ENCODE measurements at places on chromosomes 1 and 21.

DNA sequence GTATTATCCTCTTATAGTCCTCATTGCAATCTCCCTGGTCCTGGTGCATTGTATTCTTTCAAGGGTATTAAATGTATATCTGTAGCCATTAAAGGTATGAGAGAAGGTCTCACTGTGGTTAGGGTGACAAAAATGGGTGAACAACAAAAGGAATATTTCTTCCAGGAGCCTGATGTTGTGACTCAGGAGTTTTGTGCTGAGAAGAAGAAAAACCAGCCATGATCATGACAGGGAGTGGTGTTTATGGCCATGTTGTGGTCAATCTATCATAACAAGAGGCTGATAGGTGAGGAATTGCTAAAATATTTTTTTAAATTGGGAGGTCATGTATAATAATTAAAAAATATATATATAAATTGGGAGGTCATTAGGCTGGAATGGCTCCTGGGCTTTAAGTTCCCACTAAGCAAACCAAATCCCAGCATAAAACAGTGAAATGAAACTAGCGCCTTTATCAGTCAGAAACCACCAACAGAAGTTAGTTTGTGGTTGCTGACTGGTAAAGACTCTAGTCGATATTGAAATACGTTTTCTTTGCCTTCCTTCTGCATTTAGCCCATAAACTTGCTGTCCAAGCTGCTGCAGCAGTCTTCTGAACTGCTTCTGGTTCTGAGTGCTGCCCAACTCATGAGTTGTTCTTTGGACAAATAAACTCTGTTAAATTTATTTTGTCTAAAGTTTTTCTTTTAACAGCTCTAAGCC lies 60.3 kb downstream of the TBX19 start:
- no peak for DNase-seq

DNA sequence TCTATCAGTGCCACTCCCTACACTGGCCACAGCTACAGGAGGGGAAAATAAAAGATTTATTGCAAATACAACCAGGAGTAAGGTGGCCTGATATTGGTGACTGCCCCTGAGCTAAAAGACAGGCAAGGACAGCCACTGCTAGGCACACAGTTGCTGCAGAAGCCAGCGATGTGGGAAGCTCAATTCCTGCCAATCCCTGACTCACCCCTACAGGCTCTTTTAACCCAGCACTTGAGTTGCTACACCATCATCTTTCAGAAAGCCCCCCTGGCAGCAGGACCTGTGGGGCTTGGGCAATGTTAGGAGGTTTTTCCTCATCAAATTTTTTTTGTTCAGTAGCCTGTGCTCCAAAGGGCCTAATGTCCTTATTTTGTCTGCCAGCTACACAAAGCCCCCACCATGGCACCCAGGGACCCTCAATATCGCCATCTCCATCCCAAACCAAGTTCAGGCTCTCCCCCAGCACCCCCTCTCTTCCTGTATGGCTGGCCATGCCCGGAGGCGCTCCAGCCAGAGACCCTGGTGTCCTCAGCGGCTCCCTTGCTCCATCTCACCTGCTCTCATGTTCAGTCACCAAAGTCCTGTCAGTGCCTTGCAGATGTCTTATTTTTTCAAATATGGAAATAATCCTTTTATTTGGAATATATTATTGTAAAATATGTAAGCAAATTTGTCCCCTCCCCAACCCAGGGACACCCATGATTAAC lies 13.4 kb downstream of the CLEC20A start:
- DNase-seq, result no peak

DNA sequence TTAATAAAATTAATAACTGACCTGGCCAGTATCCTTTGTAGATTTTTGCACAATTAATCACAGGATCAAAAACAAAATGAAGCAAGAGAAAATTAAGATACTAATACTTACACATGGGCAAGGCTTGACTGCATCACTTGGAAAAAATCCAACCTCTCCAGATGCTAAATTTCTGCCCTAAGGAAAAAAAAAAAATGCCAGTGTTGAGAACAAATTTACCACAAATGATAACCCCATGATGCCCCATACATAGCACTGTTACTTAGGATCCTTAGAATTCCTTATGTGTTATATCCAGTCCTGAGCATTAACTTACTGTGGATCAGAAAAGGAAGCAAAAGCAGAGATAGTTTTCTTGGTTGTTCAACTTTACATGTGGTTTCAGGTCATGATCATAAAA lies 347.5 kb downstream of the VAV3 start:
- DNase-seq, result no peak

GRCh38 chr1:60870269-60870865 lies 212.0 kb upstream of the NFIA start:
- DNase-seq, result no peak

- DNase-seq, result no peak
Measured at GRCh38 chr1:231612393-231613089, 14.0 kb upstream of the DISC1 start.

- DNase-seq, result no peak
Measured at GRCh38 chr1:20198918-20199317, 12.6 kb upstream of the PLA2G2C start.

- no peak for DNase-seq
Measured at GRCh38 chr1:23152966-23153684, 15.5 kb downstream of the LUZP1 start.

GRCh38 chr1:51726544-51727225 lies 109.8 kb downstream of the OSBPL9 start:
- DNase-seq, result no peak

DNA sequence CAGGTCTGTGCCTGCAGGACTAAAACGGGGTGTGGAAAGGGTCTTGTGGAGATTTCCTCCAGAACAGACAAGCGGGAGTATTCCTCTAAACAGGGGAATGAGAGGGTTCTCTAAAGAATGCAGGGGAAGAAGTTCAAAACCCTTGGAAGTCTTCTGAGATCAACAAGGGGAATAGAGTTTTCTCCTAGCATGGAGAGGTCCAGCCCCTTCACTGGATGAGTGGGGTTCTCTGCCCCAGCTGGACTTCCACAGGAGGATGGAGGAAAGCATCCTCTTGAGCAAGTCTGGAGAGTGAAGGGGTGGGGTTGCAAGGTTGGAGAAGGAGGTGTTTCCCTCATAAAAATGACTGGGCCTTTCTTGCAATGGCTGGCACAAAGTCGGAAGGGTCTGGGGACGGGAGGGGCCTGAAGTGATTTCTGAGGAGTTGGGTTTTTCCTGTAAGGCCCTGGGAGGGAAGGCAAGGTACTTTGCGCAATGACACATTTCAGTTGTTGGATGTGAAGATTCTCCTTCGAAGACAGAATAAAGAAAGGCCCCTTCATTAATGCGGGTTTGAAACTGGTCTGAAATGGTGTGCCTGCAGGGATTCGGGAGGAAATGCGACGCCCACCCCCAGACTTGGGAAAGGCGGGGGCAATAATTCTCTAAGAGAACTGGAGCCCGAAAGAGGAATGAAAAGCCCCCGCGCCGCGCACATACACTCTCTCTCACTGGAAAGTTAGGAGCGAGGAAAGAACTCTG lies 884 bp downstream of the SPATA6 start:
- no peak for DNase-seq

DNA sequence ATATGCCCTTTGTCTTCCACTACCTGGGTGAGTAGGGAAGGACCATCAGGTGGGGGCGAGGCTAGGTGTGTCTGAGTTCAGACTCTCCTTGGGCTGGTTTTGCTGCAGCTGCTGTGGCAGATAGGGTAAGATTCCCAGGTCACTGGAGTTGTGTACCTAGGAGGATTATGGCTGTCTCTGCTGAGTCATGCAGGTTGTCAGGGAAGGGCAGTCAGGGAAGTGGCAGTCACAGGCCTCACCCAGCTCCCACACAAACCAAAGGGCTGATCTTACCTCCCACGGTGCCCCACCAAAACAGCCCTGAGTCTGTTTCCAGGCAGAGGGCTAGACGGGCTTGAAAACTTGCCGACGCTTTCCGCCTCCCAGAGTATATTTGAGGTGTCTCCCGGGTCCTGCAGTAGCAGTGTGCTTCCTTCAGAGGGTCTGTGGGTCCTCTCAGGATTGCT lies 201.6 kb upstream of the PLXNA2 start:
- no peak for DNase-seq

- DNase-seq, result no peak
Measured at GRCh38 chr1:228394571-228395394, 11.9 kb downstream of the TRIM11 start.

- no peak for DNase-seq
Measured at GRCh38 chr1:2020310-2020655, 1.1 kb downstream of the GABRD start.

- DNase-seq, result no peak
Measured at GRCh38 chr1:21189906-21190500, 13.3 kb upstream of the EIF4G3 start.

GRCh38 chr1:36737767-36738166 lies 255.1 kb upstream of the CSF3R start:
- no peak for DNase-seq

- no peak for DNase-seq
Measured at GRCh38 chr1:104665300-104665699, 915.6 kb downstream of the AMY1C start.

DNA sequence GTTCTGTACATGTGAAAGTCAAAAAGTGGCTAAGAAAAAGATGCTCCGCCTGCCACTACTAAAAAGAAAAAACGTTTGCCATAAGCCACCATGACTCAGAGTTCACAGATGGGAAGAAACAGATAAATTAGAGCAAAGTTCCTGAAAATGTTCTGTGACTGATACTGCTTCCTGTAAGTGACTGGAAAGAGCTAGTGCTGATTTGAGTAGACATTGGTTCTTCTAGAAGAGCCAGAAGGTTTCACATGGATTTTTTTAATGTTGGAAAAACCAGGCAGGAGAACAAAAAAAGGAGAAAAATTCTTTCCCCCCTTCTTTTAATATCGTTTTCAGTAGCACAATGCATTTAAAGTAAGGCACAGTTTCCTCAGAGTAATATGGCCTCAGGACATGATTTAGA lies 221.4 kb downstream of the HLX start:
- peak; percentile 26 for DNase-seq

DNA sequence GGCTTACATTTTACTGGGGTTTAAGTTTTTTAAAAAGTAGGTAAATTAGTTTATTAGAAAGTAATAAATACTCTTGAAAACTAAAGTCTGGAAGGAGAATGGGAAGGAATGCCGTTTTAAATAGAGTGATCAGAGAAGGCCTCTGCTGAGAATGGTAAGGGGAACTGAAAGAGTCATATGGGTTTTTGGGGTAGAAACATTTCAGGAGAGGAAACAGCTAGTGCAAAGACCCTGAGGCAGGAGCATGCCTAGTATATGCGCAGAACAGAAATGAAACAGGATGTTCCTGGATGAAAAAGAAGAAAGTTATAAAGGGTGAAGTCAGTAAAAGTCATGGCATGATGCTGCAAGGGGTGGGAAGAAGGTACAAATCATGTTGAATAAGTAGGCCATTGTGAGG lies 38.9 kb downstream of the ZC3H11B start:
- no peak for DNase-seq

GRCh38 chr1:107532318-107532717 lies 391.5 kb downstream of the NTNG1 start:
- no peak for DNase-seq

- DNase-seq, result no peak
Measured at GRCh38 chr1:97265630-97266029, 544.0 kb downstream of the PTBP2 start.

DNA sequence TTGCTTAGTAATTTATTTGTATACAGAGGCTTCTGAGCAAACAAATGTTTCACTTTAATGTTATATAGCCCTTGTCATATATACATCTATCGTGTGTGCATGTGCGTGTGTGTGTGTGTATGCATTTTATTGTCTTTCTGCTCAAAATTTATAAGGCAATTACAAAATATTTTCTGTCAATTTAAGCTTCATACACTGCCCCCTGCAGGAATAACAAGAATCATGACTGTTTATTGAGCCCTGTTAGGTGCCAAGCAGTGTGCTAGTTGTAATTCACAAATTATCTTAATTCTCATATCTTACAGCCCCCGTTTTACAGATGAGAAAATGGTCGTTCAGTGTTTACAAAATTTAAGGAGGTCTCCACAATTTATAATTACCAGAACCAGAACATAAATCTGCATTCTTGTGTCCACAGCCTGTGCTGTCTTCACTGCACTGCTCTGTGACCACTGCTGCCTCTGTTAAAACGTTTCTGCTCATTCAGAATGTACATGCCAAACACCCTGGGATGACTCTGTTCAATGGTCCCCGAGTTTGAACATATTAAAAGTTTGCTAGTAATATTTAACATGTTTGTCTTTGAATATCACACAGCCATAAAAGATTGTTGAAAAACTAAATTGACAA lies 181.3 kb downstream of the ATP6V1G3 start:
- no peak for DNase-seq

DNA sequence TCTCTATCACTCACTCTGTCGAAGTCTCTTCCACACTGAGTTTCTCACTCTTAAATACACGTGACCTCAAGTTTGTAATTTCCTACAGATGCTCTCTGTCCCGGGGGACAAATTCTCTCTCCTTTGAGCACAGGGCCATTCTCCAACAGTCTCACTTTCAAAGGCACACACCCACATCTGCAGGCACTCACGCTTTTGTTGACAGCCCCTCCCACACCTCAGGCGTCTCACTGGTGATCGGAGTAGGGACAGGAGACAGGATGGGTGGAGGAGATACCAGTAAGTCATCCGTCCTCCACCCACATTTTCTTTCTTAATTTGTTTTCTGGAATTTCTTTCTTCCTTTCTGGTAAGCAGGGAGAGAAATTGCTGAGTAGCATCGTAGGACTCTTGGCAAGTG lies 40.6 kb upstream of the GREM2 start:
- no peak for DNase-seq

- DNase-seq, result no peak
Measured at GRCh38 chr1:183300828-183301227, 114.8 kb downstream of the LAMC2 start.

DNA sequence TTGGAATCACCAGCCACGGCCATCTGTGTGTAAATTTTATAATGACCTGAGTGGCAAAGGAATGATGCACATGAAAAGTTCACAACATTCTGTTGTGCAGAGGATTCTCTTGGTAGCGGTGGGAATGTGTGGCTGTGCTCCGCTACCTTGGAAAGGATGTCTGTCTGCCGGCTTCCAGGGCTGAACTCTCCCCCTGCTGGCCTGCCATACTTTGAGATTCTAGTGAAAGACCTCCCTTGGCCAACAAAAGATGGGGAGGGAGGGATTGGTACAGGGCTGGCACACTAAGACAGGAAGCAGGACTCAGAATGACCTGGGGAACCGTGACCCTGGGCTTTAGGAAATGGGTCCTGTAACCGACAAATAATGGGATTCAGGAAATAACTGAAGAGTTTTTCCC lies 194.5 kb upstream of the PLD5 start:
- no peak for DNase-seq

- no peak for DNase-seq
Measured at GRCh38 chr1:245979589-245979988, 527.5 kb downstream of the SMYD3 start.
